ENCODE measurements at places on chromosomes 7 and 10.

DNA sequence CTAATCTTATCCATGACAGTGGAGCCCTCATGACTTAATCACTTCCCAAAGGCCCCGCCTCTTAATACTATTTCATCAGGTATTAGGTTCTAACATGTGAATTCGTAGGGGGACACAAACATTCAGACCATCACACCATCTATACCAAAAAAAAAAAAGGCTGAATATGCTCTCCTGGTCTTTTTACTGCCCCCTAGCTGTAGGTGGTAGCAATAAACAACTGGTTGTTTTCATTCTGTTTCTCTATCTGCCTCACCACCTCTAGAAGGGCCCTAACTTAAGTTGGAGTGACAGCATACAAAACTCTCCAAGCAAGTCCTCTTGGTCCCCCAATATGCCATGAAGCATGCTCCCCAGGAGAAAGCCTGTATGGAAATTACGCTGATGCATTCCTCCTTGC, 94.1 kb downstream of the GRM8 start:
- no peak for DNase-seq

GRCh38 chr7:75979759-75980429, 14.5 kb downstream of the TMEM120A start:
- no peak for DNase-seq

- no peak for DNase-seq
Observed at GRCh38 chr10:86136934-86137333, 229.7 kb downstream of the GRID1 start.

GRCh38 chr10:126070476-126071215, 174.3 kb downstream of the FANK1 start:
- DNase-seq, result no peak

DNA sequence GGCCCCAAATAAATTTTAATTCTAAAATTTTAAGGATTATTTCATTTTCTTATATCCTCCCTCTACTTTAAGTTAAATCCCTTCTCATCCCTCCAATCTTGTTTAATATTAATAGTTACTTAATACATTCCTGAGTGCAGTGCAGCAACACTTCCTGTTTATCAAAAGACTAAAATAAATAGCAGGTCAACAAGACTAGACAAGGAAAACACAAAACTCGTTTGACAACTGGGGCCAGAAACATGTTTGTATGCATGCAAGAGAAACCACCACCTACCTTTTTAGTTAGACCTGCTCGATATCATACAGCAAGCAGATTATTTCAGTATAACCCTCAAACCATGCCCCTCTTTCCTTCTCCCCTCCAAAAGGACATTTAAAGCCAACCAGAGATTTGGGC, 95.8 kb downstream of the PARD3 start:
- no peak for DNase-seq

DNA sequence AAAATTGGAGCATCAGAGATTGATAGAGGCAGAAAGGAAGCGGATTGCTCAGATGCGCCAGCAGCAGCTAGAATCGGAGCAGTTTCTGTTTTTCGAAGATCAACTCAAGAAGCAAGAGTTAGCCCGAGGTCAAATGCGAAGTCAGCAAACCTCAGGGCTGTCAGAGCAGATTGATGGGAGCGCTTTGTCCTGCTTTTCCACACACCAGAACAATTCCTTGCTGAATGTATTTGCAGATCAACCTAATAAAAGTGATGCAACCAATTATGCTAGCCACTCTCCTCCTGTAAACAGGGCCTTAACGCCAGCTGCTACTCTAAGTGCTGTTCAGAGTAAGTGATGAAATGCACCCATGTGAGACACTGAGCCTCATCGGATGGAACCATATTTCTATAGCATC, 33.1 kb downstream of the STAMBPL1 start:
- DNase-seq, result peak; percentile 63

GRCh38 chr10:26792758-26793495, 67.8 kb downstream of the ABI1 start:
- no peak for DNase-seq

- DNase-seq, result no peak
Observed at GRCh38 chr7:29254591-29254990, 60.0 kb downstream of the CHN2 start.

- no peak for DNase-seq
Observed at GRCh38 chr10:102812231-102812876, 24.9 kb downstream of the CYP17A1 start.

DNA sequence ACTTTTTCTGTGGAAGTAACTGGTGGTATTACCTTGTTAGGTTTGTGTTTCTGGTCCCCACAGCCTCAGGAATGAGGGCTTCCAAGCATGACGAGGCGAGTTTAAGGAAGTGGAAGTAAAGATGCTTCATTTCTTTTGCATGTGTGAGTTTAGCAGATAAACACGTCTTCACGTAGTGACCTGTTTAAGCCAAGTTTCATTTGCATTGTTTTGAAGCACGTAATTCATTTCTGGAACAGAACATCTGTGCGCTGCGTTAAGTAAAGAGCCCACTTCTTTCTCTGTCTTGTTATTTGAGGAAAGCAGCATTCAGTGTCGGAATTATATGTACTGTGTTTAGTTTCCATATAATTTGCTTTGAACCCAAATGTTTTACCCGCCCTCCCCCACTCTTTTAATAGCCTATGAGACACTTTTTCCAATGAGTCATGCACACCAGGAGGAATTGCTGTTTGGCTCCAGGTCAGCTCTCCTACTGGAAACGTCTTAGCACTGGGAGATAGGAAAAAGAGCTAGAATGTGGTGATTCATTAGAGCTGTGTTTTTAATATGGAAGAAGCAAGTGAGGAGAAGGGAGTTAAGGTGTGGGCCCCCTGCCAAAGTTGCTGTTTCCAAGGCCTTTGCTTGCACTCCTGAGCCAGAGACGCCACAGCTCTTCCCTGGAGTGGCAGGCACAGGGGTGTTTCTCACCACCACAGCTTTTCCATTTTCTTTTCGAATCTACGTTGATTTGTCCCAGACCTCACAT, 36.7 kb downstream of the BTBD16 start:
- no peak for DNase-seq

DNA sequence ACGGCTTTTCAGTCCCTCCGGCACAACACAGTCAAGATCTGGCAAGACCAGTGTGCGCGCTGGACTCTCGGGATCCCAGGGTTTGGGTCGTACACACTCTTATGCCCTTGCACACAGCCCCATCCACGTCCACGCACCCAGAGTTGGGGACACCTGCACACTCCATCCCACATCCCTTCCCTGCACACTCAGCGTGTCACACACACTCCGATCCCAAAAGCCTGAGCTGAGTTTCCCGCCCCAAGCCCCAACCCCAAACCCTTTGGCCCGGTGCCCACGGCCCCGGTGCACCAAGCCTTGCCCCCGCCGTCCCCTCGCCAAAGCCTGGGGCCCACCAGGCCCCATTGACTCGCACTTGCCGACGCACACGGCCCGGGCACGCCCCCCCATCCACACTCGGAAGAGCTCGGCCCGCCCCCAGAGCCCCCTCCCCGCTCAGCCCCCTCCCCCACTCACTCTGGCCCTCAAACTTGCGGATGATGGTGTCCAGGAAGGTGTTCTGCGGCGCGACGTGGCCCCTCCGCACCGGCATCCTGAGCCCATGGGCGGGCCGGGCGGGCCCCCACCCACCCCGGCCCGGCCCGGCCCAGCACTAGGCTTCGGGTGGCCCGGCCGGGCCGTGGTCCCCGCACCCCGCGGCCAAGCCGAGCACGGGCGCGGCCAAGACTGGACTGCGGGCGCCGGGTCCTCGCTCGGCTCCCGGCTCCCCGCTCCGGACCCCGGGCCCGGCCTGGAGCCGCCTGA, 567 bp downstream of the KCNH2 start:
- no peak for DNase-seq

DNA sequence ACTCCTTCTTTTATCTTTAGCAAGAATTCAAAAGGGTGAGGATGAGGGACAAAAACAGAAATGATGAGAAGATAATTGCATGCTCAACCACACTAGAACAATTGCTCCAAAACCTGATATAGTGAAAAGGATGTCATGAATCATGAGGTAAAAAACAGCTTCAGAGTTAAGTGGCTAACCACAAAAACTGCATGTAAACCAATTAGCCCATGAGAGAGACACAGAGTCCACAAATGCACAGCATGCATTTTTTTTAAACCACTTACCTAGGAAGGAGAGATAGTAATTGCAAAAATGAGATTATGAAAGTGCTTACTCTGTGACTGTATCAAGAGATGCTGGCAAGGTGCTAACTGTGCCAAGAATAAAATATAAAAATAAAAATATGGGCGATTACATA, 132.9 kb downstream of the MBL2 start:
- DNase-seq, result no peak

DNA sequence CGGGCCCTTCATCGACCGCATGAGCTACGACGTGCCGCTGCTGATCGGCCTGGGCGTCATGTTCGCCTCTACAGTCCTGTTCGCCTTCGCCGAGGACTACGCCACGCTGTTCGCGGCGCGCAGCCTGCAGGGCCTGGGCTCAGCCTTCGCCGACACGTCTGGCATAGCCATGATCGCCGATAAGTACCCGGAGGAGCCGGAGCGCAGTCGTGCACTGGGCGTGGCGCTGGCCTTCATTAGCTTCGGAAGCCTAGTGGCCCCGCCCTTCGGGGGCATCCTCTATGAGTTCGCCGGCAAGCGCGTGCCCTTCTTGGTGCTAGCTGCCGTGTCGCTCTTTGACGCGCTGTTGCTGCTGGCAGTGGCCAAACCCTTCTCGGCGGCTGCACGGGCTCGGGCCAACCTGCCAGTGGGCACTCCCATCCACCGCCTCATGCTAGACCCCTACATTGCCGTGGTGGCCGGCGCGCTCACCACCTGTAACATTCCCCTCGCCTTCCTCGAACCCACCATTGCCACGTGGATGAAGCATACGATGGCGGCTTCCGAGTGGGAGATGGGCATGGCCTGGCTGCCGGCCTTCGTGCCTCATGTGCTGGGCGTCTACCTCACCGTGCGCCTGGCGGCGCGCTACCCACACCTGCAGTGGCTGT, 1.2 kb downstream of the SLC18A3 start:
- no peak for DNase-seq

- DNase-seq, result no peak
Observed at GRCh38 chr7:91847231-91847630, 33.3 kb downstream of the MTERF1 start.

DNA sequence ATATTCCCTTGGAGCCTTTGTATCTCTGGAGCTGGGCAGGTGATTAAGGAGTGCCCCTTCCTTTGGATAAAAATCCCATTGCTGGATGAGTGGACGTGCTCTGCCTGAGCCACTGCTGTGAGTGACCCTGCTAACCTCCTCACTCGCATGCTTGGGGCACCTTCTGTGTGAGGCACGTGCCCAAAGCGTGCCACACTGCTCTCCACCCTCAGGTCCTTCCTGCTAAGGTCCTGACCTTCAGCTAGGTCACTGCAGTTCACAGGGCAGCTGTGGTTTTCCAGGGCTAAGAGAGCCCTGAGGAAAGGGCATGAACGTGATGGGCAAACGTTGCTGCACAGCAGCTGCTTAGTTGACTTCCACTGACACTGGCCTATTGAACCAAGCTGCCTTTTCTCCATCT, 204.4 kb upstream of the COBL start:
- DNase-seq, result no peak

DNA sequence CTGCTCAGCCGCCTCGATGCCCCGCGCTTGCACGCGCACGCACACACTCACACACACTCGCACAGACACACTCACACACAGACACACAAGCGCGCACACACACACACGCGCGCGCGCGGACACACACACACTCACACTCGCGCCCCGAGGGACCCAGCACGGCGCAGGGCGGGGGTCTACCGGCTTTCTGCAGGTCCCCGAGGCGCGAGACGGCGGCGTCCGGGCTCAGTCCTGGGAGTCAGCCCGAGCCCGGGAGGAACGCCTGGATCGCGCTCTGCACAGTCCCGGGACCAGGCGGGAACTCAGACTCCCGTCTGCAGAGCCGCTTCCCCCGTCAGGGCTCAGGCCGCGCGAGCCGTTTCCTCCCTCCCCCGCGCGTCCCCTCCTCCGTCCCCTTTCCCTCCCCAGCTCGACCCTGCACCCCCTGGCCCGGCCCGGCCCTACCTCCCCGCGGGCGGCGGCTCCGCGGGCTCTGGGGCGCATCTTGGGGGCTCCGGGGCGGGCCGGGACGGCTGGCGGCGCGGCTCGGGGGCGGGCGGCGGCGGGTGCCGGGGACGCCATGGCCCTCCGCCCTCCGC, 464 bp downstream of the DENND2A start:
- no peak for DNase-seq

DNA sequence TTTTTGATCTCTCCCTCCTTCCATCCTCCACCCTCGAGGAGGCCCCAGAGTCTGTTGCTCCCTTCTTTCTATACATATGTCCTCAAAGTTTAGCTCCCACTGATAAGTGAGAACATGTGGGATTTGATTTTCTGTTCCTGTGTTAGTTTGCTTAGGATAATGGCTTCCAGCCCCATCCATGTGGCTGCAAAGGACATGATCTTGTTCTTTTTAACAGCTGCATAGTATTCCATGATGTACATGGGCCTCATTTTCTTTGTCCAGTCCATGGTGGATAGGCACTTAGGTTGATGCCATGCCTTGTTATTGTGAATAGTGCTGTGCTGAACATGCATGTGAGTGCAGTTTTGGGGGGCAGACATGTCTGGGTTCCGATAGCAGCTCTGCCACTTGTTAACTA, 51.4 kb downstream of the GATA3 start:
- DNase-seq, result no peak

DNA sequence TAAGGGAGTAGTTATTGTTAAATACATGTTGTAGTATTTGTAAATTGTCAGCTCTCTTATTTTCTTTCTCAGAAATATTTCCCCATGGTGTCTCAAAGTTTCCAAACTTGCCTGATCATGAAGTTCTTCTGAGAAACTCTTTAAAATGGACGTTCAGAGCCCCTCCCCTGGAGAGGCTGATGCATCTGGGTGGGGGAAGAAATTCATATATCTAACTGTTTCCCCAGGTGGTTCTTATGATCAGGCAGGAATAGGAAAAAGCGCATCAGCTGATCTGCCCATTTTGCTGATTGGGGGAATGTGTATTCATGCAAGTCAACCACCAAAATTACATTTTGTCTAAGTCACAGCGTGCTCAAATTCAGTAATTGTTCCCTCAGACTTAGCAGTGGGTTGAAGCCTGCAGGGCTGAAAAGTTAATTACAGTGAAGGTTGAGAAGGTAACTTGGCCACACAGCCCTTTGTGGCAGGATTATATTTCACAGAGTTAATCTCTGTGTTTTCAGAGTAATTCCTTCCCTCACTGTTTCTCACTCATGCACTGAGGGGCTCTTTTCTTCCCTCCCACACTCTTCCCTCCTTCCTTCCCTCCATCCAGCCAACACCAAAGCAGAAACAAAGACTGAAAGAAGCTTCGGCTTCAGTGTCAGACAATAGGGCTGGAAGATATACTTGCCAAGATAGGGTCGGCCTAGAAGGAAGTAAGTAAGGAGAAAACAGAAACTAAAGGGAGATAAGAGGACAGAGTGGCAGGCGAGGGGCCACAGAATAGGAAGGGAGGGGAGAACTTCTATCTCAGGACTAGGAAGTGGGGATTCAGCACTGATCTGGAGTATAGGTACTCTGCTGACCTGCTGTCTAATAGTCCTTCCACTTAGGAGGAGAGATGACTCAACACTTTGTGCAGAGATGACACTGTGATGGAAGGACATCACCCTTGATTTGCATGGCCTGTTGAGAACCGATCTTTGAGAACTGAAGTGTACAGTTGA, 50.5 kb upstream of the STARD3NL start:
- no peak for DNase-seq

Data from NCI-H187 treated with DMSO at 0.1 percent for 48 hours (cell line).